Activated CD4-positive, alpha-beta T cell treated with anti-CD3 and anti-CD28 coated beads, Interleukin-2, amount 10 ng/mL, durations not matched to agents 24 days and 14 days (primary cell): ENCODE measurements at places on chromosomes 11 and 22. TPM values are rescaled to one million over a fixed set of nuclear protein-coding genes. Genes with fewer than 3 reads are reported as not detected.

- H3K4me3 ChIP-seq: no peak overlapping the region
- H3K4me1 ChIP-seq: no peaks in the 10 kb centered on the region
These were observed 243.1 kb upstream of the BLID start for GRCh38 chr11:122359081-122359571.

DNA sequence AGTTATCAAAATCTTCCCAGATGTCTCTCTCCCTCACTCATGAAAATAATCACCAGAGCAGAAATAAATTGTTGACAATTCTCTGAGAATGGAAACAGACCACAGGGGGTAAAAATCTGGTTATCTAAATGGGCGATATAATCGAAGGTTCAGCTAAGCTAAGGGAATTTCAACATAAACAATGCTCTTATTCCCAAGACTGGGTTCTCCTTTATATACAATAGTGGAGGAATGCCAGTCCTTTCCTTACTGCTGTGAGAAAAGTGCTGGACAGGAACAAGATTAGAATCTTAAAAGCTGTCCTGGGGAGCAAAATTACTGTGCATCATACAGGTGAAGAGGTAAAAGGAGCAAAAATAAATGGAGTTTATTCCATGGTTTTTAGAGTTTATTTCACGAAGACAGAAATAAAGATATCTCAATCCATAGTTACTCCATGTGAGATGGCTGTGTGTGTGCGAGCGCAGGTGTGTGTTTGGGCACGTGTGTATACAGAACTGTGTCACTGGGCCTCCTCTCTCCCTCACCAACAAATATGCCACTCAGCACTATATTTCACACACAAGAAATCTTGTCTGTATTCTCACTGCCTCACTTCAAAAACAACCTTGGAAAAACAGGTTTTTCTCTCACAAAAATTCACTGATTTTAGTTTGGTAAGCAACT is 385.6 kb downstream of the DCDC1 start:
- no peaks in the 10 kb centered on the region for H3K27me3 ChIP-seq
- H3K4me1 ChIP-seq: no peaks in the 10 kb centered on the region
- H3K27ac ChIP-seq: no peak overlapping the region
- no peak overlapping the region for H3K4me3 ChIP-seq
- H3K36me3 ChIP-seq: no peaks in the 10 kb centered on the region

GRCh38 chr11:28257761-28258160 is 149.6 kb downstream of the METTL15 start:
- no peaks in the 10 kb centered on the region for H3K27me3 ChIP-seq
- no peaks in the 10 kb centered on the region for H3K4me1 ChIP-seq
- no peak for DNase-seq
- H3K36me3 ChIP-seq: peaks cover 11% of the 10 kb centered on the region
- no peak overlapping the region for H3K4me3 ChIP-seq
- no peak overlapping the region for H3K27ac ChIP-seq

DNA sequence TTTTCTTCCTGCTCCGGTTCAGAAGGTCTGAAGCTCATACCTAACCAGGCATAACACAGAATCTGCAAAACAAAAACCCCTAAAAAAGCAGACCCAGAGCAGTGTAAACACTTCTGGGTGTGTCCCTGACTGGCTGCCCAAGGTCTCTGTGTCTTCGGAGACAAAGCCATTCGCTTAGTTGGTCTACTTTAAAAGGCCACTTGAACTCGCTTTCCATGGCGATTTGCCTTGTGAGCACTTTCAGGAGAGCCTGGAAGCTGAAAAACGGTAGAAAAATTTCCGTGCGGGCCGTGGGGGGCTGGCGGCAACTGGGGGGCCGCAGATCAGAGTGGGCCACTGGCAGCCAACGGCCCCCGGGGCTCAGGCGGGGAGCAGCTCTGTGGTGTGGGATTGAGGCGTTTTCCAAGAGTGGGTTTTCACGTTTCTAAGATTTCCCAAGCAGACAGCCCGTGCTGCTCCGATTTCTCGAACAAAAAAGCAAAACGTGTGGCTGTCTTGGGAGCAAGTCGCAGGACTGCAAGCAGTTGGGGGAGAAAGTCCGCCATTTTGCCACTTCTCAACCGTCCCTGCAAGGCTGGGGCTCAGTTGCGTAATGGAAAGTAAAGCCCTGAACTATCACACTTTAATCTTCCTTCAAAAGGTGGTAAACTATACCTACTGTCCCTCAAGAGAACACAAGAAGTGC is 661 bp upstream of the MALAT1 start:
- H3K27me3 ChIP-seq: no peaks in the 10 kb centered on the region
- peaks cover 3% of the 10 kb centered on the region for H3K36me3 ChIP-seq
- H3K4me3 ChIP-seq: no peak overlapping the region
- no peak overlapping the region for H3K27ac ChIP-seq
- DNase-seq: peak; percentile 90

- no peak for DNase-seq
- no peak overlapping the region for H3K27ac ChIP-seq
- no peaks in the 10 kb centered on the region for H3K4me1 ChIP-seq
- H3K27me3 ChIP-seq: peaks cover 8% of the 10 kb centered on the region
These were observed 147.4 kb upstream of the POU2AF2 start for GRCh38 chr11:111098091-111098490.

DNA sequence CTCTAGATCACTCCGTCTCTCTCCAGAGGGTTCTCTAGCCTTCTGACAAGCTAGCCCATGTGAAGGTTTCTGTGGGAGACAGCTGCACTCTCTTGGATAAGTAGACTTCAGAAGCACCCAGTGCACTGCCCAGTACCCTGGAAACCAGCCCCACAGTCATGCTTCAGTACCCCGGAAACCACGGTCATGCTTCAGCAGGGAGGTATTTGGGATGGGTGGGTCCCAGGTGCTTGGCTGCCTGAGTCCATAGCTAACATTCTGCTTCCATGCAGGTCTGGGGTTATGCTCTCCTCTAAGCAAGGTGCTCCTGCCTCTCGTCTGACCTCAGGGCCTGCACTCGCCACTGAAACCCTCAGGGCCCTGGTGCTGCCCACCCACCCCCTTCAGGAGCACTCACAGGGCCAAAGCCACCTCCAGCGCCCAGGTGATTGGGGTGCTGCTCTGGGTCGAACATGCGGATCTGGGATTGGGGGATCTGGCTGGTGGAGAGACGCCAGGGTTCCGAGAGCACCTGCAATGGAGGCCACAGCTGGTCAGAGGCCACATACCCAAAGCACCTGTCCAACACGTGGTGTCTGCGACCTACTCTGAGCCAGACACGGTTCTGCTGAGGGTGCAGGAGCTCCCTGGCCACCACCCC is 7.3 kb upstream of the SYCE3 start:
- DNase-seq: no peak
- no peaks in the 10 kb centered on the region for H3K4me1 ChIP-seq
- H3K4me3 ChIP-seq: no peak overlapping the region
- H3K27ac ChIP-seq: no peak overlapping the region
- no peaks in the 10 kb centered on the region for H3K27me3 ChIP-seq

DNA sequence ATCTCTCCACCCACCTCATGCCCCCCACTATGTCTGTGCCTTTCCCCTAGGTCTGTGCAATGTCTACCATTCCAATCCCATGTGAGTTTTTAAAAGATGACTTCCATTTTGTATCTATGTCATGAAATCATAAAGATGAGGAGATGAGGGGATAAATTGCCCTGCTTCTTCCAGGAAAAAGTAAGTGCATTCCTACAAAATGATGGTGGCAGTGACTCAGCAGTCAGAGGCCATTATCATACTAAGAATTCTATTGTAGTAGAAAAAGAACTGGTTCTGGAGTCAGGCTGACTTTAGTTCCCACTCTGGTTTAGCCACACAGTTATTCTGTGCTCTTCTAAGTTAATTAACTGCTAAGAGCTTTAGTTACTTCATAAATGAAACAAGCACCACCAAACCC is 89.6 kb upstream of the API5 start:
- no peaks in the 10 kb centered on the region for H3K27me3 ChIP-seq
- no peak overlapping the region for H3K27ac ChIP-seq
- DNase-seq: no peak
- no peak overlapping the region for H3K4me3 ChIP-seq
- no peaks in the 10 kb centered on the region for H3K36me3 ChIP-seq

GRCh38 chr11:72738199-72739141 is 13.7 kb downstream of the ARAP1 start:
- no peak for DNase-seq
- no peak overlapping the region for H3K4me3 ChIP-seq
- H3K4me1 ChIP-seq: peaks cover 54% of the 10 kb centered on the region
- peak overlapping the region; percentile 91 for H3K27ac ChIP-seq

GRCh38 chr22:45496451-45496941 is 6.2 kb upstream of the FBLN1 start:
- H3K27ac ChIP-seq: no peak overlapping the region
- H3K27me3 ChIP-seq: peaks cover 10% of the 10 kb centered on the region
- DNase-seq: no peak
- H3K36me3 ChIP-seq: no peaks in the 10 kb centered on the region
- H3K4me3 ChIP-seq: no peak overlapping the region

DNA sequence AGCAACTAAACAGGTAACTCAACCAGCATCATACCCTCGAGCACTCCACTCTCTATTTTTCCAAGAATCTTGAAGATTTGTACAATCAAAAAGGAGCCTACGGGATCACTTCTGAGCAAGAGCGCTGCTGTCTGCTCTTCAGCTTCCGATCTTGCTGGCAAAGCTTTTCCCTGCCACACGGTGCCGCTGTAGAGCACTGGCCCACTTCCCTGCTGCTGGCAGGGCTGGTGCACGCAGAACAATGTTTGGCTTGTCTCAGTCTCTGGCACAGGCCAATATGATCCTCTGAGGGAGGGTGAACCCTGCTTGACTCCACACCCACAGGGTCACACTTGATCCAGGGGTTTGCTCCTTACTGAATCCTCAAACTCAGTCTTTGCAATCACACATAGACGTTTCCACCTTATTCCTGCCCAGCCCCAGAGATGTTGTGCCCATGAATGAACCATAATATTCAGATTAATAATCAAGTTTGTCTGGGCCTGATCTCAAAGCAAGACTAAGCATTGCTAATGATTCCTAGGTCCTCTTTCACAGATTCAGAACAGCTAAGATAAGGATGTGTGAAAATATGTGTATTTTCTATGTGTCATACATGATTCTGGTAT is 536.6 kb downstream of the SOX6 start:
- H3K36me3 ChIP-seq: no peaks in the 10 kb centered on the region
- DNase-seq: peak; percentile 79
- peak overlapping the region; percentile 29 for H3K27ac ChIP-seq
- no peak overlapping the region for H3K4me3 ChIP-seq
- no peaks in the 10 kb centered on the region for H3K27me3 ChIP-seq

Gene ACRV1
- total RNA-seq: not detected in 2 replicates

Gene PLEKHB1
- total RNA-seq: 1.0 and 1.5 TPM in 2 replicates

Gene APOBEC3B
- total RNA-seq: 25.4 and 26.1 TPM in 2 replicates

Gene SLCO2B1
- not detected in 2 replicates for total RNA-seq

Gene OTOG
- total RNA-seq: not detected in 2 replicates

Gene MOGAT2
- total RNA-seq: not detected in 2 replicates
